ENCODE measurements at places on chromosomes 16 and 17.

- no peak for DNase-seq
These were observed 4.4 kb downstream of the FDXR start for GRCh38 chr17:74868251-74868907.

DNA sequence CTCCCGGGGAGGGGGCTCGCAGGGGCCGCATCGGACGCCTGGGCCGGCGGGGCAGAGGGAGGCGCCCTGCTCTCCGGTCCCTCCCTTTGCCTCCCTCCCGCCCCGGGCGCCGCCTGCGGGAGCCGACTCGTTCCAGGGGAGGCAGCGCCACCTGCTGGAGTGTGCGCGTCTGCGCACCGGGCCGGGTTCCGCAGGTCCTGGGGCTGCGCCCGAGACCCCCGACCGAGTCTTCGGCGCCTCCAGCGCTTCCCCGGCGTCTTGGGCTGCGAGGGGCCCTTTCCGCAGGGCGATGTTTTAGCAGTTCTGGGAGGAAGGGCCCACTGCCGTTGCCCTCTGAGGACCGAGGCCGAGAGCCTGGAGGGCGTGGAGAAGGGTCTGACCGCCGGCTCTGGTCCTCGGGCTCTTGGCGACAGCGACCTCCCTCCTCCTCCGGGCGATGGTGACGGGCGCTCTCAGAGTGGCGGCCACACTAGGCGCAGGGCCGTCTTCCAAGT, 106.3 kb downstream of the SEC14L1 start:
- DNase-seq = peak; percentile 46

DNA sequence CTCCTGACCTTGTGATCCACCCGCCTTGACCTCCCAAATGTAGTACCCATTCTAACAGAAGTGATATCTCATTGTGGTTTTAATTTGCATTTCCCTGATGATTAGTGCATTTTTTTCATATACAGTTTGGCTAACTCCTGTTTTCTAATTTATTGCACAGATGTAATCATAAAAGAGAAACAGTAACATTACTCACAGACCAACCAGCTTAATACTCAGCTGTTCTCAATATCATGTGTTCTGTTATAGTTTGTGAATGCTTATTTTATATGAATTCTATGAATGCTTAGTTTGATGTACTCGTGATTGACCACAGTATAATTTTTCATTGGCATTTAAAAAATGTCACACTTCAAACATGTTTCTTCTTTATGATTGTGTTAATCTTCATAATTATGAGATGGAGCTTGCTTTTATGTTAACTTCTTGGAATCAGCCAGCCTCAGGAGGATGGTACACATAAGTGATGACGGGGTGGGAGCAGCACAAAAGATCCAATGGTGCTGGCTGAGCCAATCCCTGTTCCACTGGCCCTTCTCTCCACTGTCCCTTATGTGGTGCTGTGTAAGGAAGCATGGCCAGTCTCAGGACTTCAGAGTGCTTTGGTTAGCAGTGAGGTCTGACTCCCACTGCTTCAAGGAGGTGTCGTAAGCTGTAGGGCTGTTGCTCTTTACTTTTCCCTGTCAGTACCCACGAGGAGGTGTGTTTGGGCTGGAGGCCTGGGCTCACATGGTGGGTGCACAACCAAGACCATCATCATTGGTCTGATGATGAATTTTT, 191.0 kb downstream of the SPECC1 start:
- DNase-seq = no peak

GRCh38 chr16:72424757-72425156, 252.8 kb upstream of the PMFBP1 start:
- DNase-seq = no peak

DNA sequence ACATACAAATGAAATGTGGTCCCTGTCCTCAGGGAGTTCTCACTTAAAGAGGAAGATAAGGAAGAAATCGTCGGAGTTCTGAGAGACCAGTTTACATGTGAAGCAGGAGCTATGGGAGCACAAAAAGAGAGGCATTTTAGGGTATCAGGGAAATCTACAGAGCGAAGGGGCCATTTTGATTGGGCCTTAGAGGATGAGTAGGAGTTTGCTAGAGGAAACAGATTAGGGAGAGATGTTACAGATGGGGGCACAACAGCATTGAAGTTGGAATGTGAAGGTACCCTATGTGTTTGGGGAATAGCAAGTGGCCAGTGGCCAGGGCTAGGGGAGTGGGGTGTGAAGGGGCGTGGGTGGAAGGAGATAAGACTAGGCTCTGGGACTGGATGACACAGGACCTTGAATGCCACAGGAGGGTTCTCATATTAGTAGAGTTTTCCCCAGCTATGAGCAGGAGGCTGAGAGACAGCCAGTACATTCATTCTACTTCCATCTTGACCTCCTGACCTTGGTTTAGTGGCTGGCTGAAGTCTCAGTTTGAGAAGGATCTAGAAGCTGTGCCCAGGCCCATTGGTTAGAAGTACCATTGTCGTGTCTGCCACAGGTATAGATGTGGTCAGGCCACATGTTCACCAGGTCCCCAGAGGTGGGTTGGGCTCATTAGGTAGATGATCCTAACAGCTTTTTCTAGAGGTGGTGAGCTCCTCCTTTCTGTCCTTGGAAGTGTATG, 34.8 kb downstream of the CPNE2 start:
- DNase-seq = no peak

- peak; percentile 10 for DNase-seq
These were observed 1.0 kb downstream of the RNF166 start for GRCh38 chr16:88705076-88705684.

Data from nucleus accumbens (tissue), 56 donors.